ENCODE measurements at places on chromosomes 11 and 22.
A peak's percentile ranks its signal among the peaks of the same experiment; 100 is the strongest.

GRCh38 chr11:124672536-124673215 lies 863 bp downstream of the SIAE start:
- H3K27ac ChIP-seq: peak overlapping the region; percentile 96
- H3K4me1 ChIP-seq: peaks cover 18% of the 10 kb centered on the region
- DNase-seq: peak; percentile 3
- H3K4me3 ChIP-seq: peak overlapping the region; percentile 78
- H3K27me3 ChIP-seq: no peaks in the 10 kb centered on the region

- peak overlapping the region; percentile 33 for H3K4me3 ChIP-seq
- no peaks in the 10 kb centered on the region for H3K36me3 ChIP-seq
- no peak overlapping the region for H3K27ac ChIP-seq
- peaks cover 24% of the 10 kb centered on the region for H3K4me1 ChIP-seq
- DNase-seq: no peak
Observed at GRCh38 chr11:66846671-66847091, 3.4 kb downstream of the RCE1 start.

DNA sequence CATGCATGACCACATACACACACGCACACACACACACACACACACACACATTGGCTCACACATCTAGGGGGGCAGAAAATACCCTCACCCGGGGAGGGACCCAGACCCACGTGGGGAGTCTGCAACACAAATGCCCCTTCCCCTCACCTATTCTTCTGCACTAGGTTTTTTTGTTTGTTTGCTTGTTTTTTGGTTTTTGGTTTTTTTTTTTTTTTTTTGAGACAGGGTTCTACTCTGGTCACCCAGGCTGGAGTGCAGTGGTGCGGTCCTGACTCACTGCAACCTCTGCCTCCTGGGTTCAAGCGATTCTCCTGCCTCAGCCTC lies 28.4 kb downstream of the WEE1 start:
- no peak for DNase-seq
- no peaks in the 10 kb centered on the region for H3K27me3 ChIP-seq
- no peak overlapping the region for H3K27ac ChIP-seq
- no peak overlapping the region for H3K4me3 ChIP-seq
- peaks cover 22% of the 10 kb centered on the region for H3K4me1 ChIP-seq

DNA sequence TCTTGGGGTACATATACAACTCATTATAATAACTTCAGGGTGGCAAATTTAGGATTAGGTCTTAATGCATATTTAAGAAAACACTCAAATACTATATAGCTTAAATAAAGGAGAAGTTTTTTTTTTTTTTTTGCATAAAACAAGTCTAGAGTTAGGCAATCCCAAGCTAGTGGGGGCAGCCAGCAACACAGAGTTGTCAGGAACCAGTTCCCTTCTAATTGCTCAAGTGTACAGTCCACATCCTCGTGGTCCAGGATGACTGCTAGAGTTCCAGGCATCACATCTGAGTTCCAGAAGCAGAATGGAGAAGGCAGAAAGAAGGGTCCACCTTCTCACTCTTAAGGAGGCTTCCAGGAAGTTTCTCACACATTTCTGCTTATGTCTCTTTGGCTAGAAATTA lies 261.9 kb upstream of the PLET1 start:
- no peak overlapping the region for H3K4me3 ChIP-seq
- H3K27ac ChIP-seq: no peak overlapping the region
- DNase-seq: no peak
- H3K4me1 ChIP-seq: no peaks in the 10 kb centered on the region
- peaks cover 12% of the 10 kb centered on the region for H3K27me3 ChIP-seq
- no peaks in the 10 kb centered on the region for H3K36me3 ChIP-seq

GRCh38 chr11:120908461-120909181 lies 115.3 kb upstream of the TBCEL start:
- H3K27me3 ChIP-seq: peaks cover 24% of the 10 kb centered on the region
- H3K36me3 ChIP-seq: no peaks in the 10 kb centered on the region
- H3K4me1 ChIP-seq: no peaks in the 10 kb centered on the region
- no peak overlapping the region for H3K4me3 ChIP-seq

Measured in naive thymus-derived CD8-positive, alpha-beta T cell (primary cell).